Fibroblast of skin of right quadriceps (primary cell): ENCODE measurements at places on chromosomes 16 and 17.
A peak's percentile ranks its signal among the peaks of the same experiment; 100 is the strongest.

- DNase-seq: no peak
Measured at GRCh38 chr16:22356930-22357634, 17.3 kb downstream of the CDR2 start.

GRCh38 chr16:80142281-80142680, 398.5 kb upstream of the DYNLRB2 start:
- peak; percentile 39 for DNase-seq

DNA sequence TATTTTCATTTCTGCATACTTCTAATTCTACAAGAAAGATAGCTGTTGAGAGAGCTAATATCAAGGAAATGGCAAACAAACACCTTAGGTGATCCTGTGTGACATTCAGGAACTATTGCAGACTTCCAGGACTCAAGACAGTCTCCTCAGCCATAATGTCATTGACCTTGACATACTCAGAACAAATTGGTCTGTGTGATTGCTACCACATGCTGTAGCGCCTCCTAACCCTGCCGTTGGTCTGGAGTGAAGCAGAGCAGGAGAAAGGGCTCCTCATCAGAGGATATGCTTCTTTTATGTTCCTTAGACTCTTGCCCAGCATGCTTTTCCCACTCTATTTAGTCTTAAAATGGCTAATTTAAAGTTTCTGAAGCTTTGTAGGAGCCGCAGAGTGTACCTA, 194.2 kb upstream of the TBX2 start:
- DNase-seq: no peak

DNA sequence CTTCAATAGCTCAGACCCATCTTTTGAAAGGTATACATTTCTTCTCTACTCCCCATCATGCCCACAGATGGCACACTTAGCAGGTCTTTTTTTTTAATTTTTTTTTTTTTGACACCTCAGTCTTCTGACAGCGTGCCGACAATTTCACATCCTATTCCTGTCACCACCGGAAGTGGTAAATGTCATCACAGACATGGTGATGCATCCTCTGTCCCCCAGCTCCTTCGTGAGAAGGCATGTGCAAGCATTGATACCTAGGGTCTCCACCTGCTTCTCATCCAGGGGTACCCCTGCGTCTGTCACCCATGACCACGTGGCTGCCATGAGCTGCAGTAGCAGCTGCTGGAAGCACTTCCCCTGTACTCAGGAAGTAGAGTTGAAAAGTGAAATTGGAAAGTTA, 35.6 kb downstream of the ELAC2 start:
- no peak for DNase-seq

DNA sequence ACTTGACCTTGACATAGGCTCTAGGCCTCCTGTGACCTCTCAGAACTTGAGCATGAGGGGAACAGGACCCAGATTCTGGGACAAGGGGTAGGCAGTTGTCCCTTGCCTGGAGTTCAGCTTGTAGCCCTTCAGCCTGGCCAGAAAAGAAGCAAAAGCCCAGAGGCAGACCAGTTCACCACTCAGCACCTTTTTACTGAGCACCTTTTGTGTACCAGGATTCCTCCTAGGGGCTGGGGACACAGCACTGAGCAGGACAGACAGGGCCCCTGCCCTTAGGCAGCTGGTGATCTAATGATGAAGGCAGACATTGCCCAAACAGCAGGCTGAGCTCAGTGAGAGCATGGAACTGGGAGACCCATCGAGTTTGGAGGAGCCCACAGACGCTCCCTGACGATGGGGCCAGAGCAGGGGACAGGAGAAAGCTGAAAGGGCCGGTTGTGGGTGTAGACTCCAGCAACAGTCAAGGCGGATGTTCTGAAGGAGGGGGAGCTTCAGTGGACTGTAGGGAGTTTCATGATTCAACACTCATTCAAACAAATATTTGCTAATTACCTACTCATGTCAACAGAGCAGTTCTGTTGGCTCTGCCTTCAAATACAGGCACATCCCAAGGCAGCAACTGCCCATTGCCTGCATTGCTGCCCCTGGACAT, 32.0 kb downstream of the SBK1 start:
- DNase-seq: no peak

- no peak for DNase-seq
Measured at GRCh38 chr17:37082311-37082860, 133.6 kb downstream of the AATF start.

- DNase-seq: no peak
Measured at GRCh38 chr17:49486012-49486641, 9.0 kb upstream of the NGFR start.

GRCh38 chr16:29770250-29770929, 7.7 kb upstream of the ZG16 start:
- DNase-seq: no peak

DNA sequence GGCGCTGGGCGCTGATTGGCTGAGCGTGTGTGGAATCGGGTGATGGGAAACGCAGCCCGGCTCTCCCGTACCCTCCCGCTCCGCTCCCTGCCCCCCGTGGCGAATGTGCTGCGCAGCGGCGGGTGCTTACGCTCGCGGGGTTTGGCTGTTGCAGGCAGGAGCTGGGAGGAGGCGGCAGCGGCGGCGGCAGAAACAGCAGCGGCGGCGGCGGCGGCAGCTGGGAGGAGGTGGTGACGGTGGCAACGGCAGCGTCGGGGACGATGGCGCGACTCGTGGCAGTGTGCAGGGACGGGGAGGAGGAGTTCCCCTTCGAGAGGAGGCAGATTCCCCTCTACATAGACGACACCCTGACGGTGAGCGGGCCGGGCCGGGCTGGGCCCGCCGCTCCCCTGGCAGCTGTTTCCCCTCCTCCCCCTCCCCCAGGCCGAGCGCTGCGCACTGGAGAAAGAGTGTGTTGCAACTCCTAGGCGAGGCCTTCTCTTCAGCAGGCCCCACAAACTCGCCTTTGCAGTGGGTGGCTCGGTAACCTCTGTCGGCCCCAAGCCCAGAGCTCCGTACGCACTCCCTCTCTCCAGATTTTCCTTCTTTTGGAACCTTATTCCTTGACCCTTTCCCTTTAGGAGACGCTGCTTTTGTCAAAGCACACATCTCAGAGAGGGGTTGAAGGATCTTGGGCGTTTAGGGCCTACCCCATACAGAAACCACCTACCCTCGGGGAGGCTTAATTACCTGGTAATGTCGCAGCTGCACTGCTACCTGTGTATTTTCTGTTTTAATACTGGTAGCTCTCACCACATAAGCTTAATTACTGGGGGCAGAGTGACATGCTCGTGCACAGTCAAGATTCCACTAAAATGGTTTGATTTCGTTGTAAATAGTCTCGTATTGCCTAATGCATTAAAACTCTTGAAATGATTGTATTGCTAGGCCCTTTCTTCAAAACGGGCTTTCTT, 1.0 kb downstream of the GGNBP2 start:
- DNase-seq: peak; percentile 98

- DNase-seq: peak; percentile 31
Measured at GRCh38 chr17:62692721-62693431, 65.4 kb downstream of the MRC2 start.

DNA sequence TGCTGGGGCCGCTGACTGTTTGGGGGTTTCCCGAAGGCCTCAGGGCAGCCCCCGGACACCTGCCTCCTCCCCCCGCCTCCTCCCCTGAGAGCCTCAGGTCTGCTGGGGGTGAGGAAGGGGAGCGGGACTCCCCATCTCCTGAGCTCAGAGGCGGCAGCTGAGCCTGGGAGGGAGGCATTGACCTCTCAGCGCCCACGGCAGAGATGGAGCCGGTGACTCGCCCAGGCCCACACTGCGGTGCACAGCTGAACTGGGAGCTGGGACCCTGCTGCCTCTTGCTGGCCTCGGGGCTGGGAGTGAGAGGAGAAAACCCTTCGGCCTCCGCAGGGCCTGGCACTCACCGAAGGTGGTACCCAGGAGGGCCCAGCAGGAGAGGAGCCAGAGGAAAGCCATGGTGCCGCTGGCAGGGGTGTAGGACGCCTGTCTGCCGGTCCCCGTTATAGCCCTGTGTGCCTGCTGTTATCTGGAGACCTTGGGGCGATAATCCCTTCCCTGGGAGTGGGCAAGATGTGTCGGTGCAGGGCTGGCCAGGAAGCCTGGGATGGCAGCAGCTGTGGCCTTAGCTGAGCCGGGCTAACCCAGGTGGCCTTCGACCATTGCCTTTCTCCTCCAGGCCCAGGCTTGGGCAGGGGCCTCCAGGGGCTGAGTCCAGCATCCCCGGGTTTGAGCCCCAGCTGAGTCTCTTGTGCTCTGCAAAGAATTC, at the start of gene CTRB2:
CTRB2 (minus strand) TSS at position 413 of the 703 bp plus-strand sequence; CDS start at position 393, 20 bp downstream.
- no peak for DNase-seq

DNA sequence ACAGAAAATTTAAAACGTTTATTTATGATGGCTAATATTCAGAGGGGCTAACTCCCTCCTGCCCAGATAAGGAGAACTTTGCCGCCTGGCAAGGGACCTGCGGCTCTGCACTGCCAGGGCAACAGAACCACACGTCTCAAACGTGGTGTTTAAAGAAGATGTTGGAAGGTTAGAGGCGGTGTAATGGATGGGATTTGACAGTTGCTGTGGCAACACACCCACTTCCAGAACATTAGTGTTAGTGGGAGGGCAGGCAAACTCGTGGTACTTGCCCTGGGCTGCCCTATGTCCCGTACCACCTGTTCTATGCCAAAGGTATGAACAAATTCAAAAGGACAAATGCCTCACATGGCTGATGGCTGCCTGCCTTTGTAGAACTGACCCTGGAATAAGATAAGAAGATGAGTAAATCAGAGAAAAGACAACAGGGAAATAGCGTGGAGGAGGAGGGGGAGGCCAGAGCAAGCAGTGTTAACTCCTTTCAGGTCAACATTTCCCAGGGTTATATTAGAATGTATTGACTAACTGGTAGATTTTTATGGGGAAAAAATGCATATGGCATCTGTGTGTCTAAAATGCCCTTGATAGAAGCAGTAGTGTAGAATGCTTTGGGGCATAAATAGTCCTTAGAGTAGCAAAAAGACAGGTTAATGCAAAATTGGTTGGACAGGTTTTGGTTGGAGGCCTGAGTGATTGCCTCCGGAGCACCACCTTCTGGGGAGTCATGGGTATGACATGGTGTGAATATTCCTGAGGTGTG, 30.8 kb downstream of the HLF start:
- peak; percentile 28 for DNase-seq

DNA sequence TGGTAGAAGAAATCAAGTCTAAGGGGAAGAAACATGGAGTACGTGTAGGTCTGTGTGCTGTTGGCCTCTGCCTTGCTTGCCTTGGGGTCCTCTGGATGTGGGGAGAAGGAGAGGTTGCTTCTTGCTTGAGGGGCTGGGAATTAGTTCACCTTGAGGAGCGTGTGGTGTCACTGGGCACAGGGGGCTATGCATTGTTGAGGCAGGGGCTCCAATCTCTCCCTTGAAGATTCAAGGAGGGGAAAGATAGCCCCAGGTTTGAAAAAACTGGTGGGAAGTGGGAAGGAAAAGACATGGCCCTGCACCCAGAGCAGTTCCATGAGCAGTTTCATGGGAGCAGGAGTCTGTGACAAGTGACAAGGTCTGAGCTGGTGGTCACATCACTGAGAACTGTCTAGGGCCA, 103.4 kb downstream of the CYLD start:
- DNase-seq: no peak

- peak; percentile 18 for DNase-seq
Measured at GRCh38 chr16:29675811-29676643, 3.0 kb upstream of the QPRT start.

DNA sequence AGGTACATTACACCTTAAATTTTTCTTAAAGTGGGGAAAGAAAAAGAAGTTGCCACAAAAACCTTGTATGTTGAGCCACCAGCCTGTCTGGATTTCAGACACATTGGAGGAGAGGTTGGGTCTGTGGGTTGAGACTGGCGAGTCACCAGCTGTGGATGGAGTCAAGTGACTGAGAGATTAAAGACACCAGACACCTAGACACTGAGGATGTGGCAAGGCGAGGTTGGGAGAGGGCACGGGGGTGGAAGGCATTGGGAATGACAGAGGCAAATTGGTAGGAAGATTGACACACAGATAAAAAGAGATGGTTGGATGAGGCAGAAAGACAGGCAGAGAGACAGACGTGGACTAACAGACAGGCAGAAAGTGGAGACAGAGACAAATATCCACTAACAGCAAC, 49.6 kb downstream of the KCNJ12 start:
- peak; percentile 10 for DNase-seq

DNA sequence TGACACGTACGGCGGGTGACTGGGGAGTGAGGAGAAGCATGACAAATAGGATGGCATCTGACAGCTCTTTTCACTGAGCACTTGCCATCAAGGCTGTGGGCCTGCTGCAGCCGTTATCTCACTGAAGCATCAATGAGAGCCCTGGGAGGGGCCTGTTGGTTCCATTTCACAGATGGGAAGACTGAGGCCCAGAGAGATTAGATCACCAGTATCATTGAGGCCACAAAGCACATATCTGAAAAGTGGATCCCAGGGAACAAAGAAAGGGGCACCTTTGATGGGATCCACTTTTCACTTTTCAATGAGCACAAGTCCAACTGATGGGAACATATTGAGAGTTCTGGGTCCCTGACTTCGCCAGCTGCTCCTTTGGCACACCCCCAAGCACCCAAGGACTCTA, 144.4 kb upstream of the LHX1 start:
- DNase-seq: no peak

GRCh38 chr17:79862238-79862637, 23.0 kb upstream of the CBX4 start:
- no peak for DNase-seq

DNA sequence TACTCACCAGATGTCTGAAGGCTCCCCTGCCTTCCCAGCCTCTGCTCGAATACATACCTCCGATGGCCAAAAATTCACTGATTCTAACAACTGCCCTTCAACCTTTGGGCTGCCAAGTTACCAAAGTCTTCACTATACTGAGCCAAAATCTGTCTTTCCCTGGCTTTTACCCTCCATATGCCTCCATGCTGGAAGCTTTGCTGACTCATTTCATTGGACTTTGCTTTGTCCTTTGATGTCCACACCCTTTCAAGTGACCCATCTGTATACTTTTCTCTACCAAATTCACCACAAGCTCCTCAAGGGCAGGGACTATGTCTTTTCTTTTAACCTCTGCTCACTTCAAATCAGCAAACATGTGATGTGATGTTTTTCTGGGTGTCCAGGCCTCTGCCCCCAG, 21.0 kb upstream of the MTMR4 start:
- peak; percentile 32 for DNase-seq

DNA sequence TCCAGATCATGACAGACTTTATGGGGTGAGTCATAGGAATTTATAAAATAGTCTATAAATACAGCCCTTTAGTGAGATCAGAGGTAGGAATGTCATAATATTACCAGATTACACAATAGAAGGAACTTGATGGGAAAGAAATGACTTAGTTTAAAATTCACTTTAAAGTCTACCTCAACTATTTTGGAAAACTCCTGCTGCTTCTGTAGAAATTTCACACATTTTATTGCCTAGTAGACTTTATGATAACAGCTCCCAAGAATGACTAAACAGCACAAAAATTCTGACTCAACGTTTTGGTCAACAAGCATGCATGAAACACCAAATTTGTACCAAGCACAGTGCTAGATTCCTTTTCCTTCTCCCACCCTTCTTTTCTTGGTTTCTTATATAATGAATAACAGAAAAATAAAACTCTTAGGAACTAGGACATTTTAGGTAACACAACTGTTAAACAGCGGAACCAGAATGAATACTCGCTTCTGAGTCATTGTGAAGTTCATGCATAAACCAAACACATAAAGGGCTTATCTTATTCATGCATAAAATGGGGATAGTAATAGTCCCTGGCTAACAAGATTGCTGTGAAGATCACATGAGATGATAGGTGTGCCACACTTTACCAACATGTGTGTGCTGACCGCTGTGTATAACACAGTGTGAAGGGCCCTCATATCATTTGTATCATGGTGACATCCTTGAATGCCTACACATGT, 243.9 kb downstream of the CDH8 start:
- peak; percentile 99 for DNase-seq
